ENCODE measurements at places on chromosomes 2 and 18. TPM values are rescaled to one million over a fixed set of nuclear protein-coding genes. Genes with fewer than 3 reads are reported as not detected.

DNA sequence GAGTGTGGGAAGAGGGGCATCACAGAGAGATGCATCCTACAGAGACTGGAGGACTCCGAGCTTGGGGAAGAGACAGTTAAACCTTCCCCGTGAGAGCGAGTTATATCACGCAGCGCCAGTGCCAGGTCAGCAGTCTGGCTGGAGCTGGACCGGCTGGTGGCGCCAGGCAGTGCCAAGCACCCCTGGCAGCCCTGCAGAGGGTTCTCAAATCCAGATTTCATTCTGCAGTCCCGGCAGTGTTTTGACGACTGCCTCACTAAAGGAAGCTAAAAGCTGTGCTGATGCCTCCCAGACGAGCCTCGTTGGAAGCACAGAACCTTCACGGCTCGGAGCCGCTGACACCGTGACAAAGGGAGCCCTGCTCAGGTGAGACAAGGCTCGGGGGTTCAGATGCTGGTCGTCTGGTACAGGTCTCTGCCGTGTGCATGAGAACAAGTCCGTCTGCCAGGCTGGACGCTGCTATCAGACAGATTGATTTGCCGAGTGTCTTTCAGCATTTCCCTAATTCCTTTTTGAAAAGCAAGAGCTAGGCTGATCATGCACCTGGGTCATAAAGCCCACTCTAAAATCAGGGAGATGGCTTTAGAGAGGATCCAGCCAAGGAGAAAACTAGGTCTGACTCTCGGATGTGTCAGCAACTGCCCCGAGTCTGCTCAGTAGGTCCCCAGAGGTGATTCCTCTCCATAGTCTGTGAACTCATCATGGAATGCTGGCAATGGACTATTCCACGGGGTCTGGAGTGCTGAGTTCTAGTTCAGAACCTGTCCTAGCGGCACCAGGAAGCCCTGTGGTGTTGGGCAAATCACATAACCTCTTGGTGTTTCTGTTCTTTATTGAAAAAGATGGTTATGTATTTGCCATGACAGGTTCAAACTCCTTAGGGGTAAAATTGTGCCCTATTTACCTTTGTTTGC, 240.6 kb downstream of the SOX11 start:
- no peaks in the 10 kb centered on the region for H3K27me3 ChIP-seq
- no peaks in the 10 kb centered on the region for H3K36me3 ChIP-seq
- peak; percentile 66 for DNase-seq
- no peaks in the 10 kb centered on the region for H3K4me1 ChIP-seq
- no peak overlapping the region for H3K27ac ChIP-seq
- H3K4me3 ChIP-seq: peak overlapping the region; percentile 21

DNA sequence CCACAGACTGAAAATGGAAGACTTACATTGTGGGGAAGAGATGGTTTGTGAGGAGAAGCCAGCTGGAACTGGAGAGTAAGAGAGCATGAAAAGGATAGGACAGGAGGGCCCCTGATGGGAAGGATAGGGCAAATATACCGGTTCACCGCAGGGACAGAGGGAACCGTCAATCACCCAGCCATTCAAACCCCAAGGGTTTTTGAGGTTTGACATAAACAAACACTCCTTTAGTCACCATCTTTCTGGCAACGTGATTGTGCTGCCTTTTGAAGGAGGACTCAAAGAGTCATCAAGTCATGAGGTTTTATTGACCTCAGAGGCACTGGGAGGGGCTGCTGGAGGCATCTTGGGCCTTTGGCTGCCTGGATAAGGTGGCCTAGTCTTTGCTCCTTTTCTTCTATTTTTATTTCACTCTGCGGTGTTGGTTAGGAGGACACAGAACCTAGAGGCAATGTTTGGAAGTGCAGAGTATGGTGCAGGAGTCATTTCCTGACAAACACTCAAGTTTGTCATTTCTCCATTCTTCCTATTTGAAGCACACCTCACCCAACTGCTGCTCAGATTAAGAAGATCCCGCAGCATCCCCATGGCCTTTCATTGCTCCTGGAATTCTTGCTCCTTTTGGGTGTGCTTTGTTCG, 487.3 kb upstream of the SPRED2 start:
- no peak overlapping the region for H3K4me3 ChIP-seq
- DNase-seq: no peak
- H3K27me3 ChIP-seq: no peaks in the 10 kb centered on the region
- H3K36me3 ChIP-seq: no peaks in the 10 kb centered on the region
- no peaks in the 10 kb centered on the region for H3K4me1 ChIP-seq

HOXD9 gene
- not detected for total RNA-seq

NYAP2 gene
- not detected for total RNA-seq

POMC gene
- 6.5 TPM for total RNA-seq

DNA sequence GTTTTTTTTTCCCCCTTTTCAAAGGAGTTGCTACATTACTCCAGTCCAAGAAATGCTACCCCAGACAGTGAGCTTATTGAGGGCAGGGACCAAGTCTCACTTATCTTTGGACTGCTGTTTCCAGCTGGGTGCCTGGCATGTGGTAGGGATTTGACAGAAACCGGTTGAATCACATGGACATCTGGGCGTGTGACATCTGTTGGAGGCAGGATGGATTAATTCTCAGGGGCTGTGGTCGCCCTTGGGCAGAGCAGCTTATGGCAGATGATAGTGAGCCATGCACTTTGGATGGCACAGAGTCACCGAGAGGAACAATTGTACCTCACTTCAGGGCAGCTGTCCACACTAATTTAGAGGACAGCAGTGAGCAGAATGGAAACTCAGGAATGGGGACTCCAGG, 254.6 kb upstream of the ID2 start:
- no peak overlapping the region for H3K27ac ChIP-seq
- H3K27me3 ChIP-seq: no peaks in the 10 kb centered on the region
- no peaks in the 10 kb centered on the region for H3K36me3 ChIP-seq
- no peak for DNase-seq
- H3K4me3 ChIP-seq: no peak overlapping the region
- H3K4me1 ChIP-seq: peaks cover 5% of the 10 kb centered on the region

GRCh38 chr18:1252534-1252933, 347.9 kb downstream of the ADCYAP1 start:
- no peak for DNase-seq
- no peaks in the 10 kb centered on the region for H3K36me3 ChIP-seq
- no peak overlapping the region for H3K4me3 ChIP-seq

DNA sequence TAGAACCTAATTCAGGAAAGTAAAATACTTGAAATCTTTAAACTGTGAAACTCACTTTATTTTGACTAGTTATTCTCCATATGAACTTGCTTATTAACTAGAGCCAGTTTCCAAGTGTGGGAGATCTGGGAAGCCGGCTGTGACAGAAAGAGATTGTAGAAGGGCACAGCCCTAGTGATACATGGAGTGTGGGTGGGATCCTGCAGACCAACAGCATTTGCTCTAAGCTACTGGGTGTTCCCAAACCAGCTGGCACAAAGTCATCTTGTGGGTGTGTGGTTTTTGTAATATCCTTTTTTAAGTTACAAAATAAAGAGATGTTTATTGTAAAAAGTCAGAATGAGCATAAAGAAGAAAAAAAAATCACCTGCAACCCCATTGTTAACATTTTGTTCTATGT, 3.4 kb downstream of the DUSP19 start:
- peaks cover 23% of the 10 kb centered on the region for H3K4me1 ChIP-seq
- no peak overlapping the region for H3K4me3 ChIP-seq
- peak overlapping the region; percentile 20 for H3K27ac ChIP-seq
- no peaks in the 10 kb centered on the region for H3K36me3 ChIP-seq
- peak; percentile 34 for DNase-seq
- H3K27me3 ChIP-seq: no peaks in the 10 kb centered on the region

GRCh38 chr2:57947398-57947797, 99.2 kb upstream of the VRK2 start:
- H3K27me3 ChIP-seq: no peaks in the 10 kb centered on the region
- no peak overlapping the region for H3K4me3 ChIP-seq
- H3K27ac ChIP-seq: no peak overlapping the region

DNA sequence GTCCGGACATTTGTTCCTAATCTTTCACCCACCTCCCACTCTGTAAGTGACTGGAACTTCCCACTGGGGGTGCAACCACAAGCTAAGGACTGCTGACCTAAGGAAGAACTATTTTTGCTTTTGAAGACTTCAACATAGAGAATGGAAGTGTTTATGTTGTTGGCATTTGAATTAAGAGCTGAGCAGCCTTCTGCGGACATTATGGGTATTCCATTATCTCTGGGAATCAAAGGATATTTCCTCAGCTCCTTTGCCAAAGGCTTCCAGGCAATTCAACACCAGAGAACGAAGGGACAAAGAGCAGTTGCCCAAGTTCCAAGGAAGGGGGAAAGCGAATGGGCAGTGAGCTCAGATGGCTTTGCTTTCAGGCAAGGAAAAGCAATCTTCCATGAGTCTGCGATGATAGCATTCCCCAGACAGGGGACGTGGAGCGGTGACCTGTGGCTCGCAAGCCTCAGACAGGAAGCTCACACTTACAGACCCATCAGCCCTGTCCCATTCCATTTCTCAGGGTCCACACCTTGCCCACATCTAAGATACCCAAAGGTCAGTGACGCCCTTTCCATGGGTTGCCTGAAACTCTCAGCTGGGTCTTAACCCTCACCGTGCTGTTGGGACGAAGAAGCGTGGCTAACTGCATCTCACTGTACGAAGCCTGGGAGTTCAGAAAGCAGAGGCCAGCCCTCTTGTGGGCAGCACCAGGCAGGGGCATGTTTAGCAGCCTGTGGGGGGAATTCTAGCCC, 116.8 kb downstream of the COPS8 start:
- DNase-seq: no peak
- peaks cover 4% of the 10 kb centered on the region for H3K4me1 ChIP-seq
- H3K4me3 ChIP-seq: no peak overlapping the region
- H3K27me3 ChIP-seq: no peaks in the 10 kb centered on the region

GRCh38 chr2:217404236-217404760, 544.4 kb upstream of the TNP1 start:
- H3K36me3 ChIP-seq: no peaks in the 10 kb centered on the region
- DNase-seq: no peak
- peaks cover 10% of the 10 kb centered on the region for H3K4me1 ChIP-seq
- no peak overlapping the region for H3K4me3 ChIP-seq
- no peak overlapping the region for H3K27ac ChIP-seq
- H3K27me3 ChIP-seq: no peaks in the 10 kb centered on the region

PPP1CB gene
- 439 TPM for total RNA-seq

- no peak for DNase-seq
- H3K4me3 ChIP-seq: no peak overlapping the region
- H3K4me1 ChIP-seq: no peaks in the 10 kb centered on the region
- H3K27ac ChIP-seq: no peak overlapping the region
- H3K36me3 ChIP-seq: no peaks in the 10 kb centered on the region
Observed at GRCh38 chr2:13413989-13414388, 697.3 kb downstream of the TRIB2 start.

DNA sequence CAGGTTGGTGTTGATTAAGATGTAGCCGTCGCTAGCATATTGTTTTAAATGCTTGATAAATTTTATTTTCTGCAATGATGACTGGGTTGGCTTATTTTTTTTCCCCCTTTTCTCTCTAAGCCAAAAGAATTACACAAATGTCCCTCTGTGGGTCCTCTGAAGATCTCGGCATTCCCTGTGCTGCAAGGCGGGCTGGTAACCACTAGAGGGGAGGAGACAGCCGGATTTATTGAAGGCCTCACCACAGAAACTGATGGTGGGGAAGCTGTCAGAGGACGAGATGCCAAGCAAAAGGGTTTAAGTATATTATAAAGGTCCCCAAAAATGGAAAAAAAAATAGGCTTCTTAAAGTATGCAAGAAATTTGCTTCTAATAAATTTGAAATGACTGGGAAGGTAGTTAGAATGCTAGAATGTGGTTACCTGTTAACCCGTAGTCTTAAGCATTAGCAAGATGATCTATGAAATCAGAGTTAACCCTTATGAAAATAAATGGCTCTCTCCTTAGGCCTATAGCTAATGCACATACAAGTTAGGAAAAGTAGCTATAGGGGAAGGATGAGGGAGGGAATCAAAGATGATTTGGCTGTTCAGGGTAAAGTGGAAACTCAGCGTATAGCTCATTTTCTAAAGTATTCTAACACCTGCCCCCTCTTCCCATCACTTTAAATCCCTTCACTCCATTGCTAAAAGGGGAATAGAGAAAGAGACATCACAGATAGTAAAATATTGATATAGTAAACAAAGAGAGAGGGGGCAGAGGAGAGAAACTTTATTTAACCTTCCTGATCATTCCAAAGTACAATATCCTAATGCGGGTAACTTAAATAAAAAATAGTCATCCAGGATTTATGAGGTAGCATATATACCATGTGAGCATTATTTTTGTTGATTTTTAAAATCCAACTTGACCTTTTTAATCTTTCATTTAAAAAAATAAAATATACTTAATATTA, 894.5 kb upstream of the POU3F3 start:
- no peak overlapping the region for H3K27ac ChIP-seq
- H3K36me3 ChIP-seq: no peaks in the 10 kb centered on the region
- no peak for DNase-seq
- H3K4me1 ChIP-seq: no peaks in the 10 kb centered on the region
- peaks cover 4% of the 10 kb centered on the region for H3K27me3 ChIP-seq

Measured in heart right ventricle (tissue), 16 donors.